ENCODE measurements at places on chromosomes 1 and 21.

- DNase-seq: no peak
Observed at GRCh38 chr1:97488530-97488929, 432.3 kb downstream of the DPYD start.

DNA sequence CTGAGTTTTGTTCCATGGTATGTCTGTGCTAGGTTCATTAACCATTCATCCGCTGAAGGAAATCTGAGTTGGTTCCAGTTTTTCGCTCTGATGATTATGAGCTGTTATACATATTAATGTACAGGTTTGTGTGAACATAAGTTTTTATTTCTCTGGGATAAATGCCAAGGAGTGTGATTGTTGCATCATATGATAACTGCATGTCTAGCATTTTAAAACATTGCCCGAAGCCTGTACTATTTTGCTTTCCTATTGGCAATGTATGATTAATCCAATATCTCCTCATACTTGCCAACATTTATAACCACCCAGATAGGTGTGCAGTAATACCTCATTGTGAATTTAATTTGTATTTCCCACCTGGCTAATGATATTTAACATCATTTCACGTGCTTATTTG lies 322.7 kb downstream of the ZNF326 start:
- no peak for DNase-seq

- no peak for DNase-seq
Observed at GRCh38 chr1:99445486-99445885, 181.2 kb downstream of the PLPPR4 start.

DNA sequence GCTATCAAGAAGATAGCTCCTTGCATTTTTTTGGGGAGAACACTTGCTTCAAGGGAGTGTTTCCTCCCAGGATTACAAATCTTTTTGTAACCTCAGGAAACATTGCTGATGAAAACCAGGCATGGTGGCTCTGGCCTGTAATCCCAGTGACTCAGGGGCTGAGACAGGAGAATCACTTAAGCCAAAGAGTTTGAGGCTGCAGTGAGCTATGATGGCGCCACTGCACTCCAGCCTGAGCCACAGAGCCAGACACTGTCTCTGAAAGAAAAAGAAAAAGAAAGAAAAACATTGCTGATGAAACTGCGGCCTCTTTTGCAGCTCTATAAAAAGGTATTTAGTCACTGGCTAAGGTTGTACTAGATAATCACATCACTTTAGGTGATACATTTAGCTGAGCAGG lies 7.3 kb downstream of the RNU1-2 start:
- no peak for DNase-seq

DNA sequence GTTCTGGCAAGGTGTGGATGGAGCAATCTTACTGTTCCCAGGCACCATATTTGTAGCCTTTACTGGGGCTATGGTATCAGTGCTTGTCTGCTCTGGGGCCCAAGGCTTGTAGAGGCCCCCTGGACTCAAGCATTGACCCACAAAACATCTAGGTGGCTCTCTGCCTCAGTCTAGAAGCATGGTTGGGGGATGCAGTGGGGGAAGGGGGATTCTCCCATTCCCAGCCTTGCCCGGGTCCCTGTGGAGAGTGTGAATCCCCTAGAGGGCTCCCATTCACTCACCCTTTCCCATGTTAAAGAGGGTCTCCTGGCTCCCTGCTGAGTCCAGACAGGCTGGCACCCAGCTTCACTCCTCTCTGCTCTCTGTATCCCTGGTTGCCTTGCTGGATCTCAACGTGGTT lies 28.2 kb upstream of the DIRAS3 start:
- DNase-seq: no peak

DNA sequence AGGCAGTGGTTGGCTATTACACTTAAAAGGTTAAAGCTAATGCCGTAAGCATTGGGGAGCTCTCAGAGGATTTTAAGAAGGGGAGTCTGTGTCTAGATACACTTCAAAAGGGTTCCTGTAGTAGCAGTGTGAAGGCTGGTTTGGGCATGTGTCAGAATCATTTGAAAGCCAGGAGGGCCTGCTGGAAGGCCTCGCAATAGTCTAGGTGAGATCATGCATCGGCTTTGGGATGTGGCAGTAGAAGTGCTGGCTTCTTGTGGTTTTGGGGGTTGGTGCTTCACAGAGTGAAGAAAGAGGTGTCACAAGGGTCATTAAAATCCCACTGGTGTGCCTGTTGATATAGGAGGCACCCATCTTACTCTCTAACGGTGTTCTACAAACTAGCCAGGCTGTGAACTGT lies 85.7 kb downstream of the ST6GALNAC3 start:
- DNase-seq: no peak

- no peak for DNase-seq
Observed at GRCh38 chr21:14875704-14876523, 188.9 kb downstream of the NRIP1 start.

GRCh38 chr1:183881387-183882131 lies 76.6 kb downstream of the RGL1 start:
- no peak for DNase-seq

DNA sequence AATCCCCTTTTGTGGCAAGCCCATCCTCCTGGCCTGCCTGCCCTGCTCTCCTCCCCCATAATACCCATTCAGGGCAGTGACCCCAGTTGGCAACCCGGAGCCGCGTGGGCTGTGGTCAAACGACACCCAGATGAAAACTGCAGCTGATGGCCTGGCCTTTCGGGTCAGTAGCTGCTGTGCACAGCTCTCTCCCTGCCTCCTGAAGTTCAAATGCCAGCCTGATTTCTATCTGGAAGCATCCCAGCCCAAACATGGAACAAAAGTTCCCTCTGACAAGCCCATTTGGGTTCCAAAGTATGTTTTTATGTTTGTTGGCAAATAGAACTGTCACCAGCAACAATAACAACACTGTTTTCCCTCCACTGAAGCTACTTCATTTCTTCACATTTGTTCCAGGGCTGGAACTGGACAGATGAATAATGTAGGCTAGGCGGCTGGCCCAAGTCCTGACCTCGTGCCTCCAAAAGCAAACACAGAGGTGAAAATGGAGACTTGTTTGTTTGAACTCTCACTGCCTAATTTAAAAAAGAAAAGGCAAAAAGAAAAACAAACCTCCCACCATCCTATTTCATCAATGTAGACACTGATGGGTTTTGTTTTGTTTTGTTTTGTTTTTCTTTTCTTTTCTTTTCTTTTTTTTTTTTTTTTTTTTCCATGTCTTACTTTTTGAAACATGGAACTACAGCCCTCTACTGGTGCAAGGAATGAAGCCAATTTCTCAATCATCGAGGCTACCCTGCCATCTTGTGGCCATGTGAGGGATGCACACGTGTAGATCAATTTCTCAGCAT lies 179.0 kb downstream of the ADSS2 start:
- peak; percentile 68 for DNase-seq

DNA sequence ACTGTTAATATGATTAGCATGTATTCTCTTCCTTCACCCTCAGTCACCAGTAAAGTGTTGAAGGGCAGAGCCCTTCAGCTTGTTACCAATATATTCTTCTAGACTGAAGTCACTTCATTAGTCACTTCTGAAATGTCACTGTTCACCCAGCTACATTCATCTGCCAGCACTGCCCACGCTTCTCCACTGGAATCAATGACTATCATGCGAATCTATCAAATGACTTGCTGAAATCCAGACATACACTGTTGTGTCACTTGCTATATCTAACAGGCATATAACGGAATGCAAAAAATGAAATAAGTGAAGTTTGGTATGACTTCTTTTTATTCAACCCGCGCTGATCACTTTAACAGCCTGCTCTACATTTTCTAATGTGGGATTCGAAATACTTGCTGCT lies 16.1 kb downstream of the FH start:
- DNase-seq: no peak

- no peak for DNase-seq
Observed at GRCh38 chr1:179917601-179918429, 35.7 kb downstream of the TOR1AIP1 start.

DNA sequence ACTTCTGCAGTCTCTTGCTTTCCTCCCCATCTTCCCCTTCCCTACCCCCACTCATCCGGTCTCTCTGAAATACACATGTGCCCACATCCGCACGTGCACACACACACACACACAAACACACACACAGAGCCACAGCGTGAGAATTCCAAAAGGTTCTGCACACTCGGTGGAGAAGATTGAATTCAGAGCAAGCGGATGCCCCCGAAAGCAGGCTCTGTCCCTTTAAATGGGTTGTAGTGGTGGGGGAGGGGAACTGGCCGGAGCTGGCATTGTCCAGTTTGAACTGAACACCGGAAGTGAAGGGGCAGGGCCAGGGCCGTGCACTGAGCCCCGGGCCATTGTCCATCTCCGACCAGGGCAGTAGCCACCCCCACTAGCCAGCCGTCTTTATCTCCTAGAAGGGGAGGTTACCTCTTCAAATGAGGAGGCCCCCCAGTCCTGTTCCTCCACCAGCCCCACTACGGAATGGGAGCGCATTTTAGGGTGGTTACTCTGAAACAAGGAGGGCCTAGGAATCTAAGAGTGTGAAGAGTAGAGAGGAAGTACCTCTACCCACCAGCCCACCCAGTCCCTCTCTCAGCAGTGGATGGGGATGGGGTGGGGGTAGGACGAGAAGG lies 1.3 kb upstream of the LIN28A start:
- no peak for DNase-seq

DNA sequence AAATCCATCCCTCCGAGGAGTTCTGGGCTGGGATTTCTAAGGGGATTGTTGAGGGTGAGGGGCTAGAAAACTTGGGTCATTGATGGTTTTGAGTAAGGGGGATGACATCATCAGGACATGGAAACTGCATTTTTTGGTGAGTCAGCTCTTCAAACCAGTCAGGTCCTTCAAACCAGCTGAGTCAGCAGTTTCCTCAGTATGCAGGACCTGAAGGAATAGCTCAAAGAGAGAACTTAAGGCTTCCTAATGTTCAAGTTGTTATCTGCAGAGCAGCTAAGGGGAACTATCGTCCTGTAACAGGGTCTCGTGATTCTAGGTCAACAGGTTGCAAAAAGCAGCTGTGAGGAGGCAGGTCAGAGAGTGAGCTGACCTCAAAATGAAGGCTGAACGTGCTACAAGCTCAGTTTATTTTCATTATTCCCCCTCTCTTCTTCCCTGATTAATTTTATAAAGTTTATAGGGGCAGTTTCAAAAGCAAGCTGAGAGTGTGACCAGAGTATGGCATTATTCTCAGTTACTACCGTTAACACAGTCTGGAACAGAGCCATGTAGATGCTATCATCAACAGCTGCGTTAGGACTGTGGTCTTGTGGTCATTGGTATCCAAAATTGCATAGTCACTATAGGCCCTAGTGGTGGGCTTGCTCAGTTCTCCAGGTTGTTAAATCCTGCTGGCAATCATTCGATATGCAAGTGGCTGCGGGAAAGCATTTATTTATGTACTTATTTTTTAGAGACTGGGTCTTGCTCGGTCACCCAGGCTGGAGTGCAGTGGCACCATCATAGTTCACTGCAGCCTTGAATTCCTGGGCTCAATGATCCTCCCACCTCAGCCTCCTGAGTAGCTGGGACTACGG lies 10.7 kb upstream of the SDC3 start:
- DNase-seq: no peak

DNA sequence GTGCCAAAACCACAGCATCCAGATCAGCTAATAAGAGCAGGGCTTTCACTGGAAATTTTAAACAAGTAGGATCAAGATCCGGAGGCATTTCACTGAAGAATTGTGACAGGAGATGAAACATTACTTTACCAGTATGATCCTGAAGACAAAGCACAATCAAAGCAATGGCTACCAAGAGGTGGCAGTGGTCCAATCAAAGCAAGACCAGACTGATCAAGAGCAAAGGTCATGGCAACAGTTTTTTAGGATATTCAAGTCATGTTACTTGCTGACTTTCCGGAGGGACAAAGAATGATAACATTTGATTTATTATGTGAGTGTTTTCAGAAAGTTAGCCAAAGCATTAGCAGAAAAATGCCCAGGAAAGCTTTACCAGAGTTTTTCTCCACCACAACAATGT lies 8.2 kb downstream of the ZSWIM5 start:
- DNase-seq: no peak

GRCh38 chr1:37995751-37996345 lies 6.0 kb upstream of the SF3A3 start:
- peak; percentile 51 for DNase-seq

DNA sequence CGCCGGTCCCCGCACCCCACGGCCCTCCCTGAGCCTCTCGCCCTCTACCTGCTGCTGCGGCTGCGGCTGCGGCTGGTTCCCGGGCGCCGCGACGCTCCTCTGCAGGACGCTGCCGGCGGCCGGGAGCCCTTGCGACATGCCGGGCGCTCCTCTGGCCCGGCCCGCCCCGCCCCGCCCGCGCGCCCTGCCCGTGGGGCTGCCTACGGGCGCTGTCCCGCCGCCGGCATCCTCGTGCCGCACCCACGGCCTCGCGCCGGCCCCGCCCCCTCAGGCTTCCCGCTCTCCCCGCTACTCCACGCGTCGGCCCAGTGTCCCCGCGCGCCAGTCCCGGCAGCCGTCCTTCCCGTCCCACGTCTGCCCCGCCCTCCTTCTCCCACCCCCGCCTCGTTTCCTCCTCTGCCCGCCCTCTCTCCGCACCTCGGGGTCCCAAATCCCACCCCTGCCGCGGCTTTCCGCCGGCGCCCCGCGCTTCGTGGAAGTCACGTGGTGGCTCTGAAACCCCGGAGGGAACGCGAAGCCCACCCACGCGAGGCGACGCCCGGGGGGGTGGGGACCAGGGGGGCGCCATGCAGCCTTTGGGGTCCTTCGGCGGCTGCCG lies at the start of gene BATF3:
Gene BATF3 (minus strand): TSS at position 216 of the 598 bp plus-strand sequence. CDS start 78 bp downstream, at position 138.
- peak; percentile 50 for DNase-seq

- DNase-seq: no peak
Observed at GRCh38 chr1:226863446-226863845, 7.0 kb upstream of the PSEN2 start.

GRCh38 chr1:83942914-83943313 lies 56.0 kb downstream of the TTLL7 start:
- no peak for DNase-seq

- DNase-seq: no peak
Observed at GRCh38 chr1:44120398-44120949, 1.9 kb downstream of the KLF17 start.

GRCh38 chr1:245493029-245493428 lies 338.2 kb downstream of the KIF26B start:
- no peak for DNase-seq

GRCh38 chr1:54488779-54489626 lies 59.0 kb upstream of the ACOT11 start:
- DNase-seq: peak; percentile 79

DNA sequence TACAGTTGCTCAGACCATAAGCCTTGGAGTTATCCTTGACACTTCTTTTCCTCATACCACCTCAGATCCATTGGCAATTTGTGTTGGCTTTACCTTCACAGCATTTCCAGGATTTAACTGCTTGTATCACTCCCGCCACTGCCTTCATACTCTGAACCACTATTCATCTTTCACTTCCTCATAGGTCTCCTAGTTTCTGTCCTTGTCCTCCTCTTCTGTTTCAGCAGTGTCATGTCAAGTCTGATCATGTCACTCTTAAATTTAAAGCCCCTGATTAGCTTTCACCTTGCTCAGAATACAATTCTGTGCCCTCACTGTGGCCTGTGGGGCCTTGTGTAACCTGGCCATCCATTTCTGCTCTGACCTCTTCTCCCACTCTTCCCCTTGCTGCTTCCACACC lies 34.7 kb upstream of the C1orf115 start:
- DNase-seq: no peak
